Cardiac septum (tissue), 1 donor: ENCODE measurements at places on chromosomes 4 and X. TPM values are rescaled to one million over a fixed set of nuclear protein-coding genes. Genes with fewer than 3 reads are reported as not detected.

The FGFBP2 gene
- 2.6 TPM for total RNA-seq

- DNase-seq: no peak
These were observed 123.2 kb upstream of the SCML1 start for GRCh38 chrX:17613979-17614588.

DNA sequence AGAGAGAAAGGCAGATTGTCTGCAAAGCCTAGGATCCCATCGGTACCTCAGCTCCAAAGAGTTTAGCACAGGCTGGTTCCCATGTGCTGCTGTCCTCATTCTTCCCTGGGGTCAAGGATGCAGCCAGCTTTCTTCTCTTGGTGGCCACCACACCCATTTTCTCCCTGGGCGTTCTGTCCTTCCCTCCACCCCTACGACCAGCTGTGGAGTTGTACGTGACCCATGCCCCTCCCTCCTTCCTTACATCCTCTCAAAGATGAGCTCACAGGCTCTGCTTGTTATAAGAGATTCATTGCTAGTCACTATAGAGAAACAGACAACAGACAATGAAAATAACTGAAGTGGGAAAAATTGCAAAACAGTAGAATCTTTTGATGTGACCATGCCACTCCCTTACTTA, 74.0 kb upstream of the KLF3 start:
- no peak for DNase-seq

DNA sequence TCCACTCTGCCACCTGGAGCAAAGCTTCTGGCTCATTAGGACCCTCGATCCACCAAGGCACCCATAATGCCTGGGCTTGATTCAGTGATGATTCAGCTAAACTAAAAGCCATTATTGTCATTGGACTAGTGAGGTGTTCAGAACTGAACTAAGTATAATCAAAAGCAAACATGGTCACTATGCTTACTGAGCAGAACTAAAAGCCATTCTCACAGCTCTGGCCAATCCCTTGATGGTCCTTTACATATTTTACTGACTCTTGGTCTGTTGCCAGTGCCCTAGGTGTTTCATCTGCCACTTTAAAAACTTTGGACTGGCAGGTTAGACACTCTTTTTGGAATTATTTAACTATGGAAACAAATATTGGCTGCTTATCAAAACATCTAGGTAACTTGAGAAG, 703.5 kb downstream of the FAT4 start:
- no peak for DNase-seq

The DIPK2B gene
- 14.0 TPM for total RNA-seq

GRCh38 chr4:80767944-80768343, 262.6 kb upstream of the BMP3 start:
- no peak for DNase-seq

The LIN54 gene
- total RNA-seq: 7.4 TPM

The PCDH19 gene
- total RNA-seq: 0.54 TPM

GRCh38 chr4:31071508-31072486, 351.6 kb downstream of the PCDH7 start:
- DNase-seq: no peak

GRCh38 chr4:120844528-120844921, 78.0 kb downstream of the PRDM5 start:
- no peak for DNase-seq

The IGSF1 gene
- total RNA-seq: 16.3 TPM

GRCh38 chr4:132114885-132115284, 1034.2 kb upstream of the PCDH10 start:
- DNase-seq: no peak

The RIBC1 gene
- 0.81 TPM for total RNA-seq

DNA sequence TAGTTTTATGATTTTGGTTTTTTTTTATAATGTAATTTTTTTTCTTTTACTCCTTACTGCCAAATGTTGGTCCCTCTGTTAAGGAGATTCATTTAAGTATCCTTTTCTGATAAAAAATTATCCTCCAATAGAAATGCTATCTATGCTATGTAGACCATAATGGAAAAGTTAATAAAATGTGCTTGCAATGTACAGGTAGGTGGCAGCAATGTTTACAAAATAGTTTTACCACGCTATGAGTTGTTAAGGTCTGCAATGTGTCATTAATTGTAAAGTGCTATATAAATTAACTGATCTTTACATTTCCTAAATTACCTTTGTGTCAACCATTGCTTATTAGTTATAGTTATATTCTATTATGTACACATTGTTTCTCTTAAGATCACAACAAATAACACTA, 3.8 kb upstream of the CENPC start:
- no peak for DNase-seq

The GLRA2 gene
- not detected for total RNA-seq

- no peak for DNase-seq
These were observed 3.4 kb upstream of the PCDH7 start for GRCh38 chr4:30716681-30717207.

- no peak for DNase-seq
These were observed 117.5 kb downstream of the TSPAN7 start for GRCh38 chrX:38678821-38679220.

DNA sequence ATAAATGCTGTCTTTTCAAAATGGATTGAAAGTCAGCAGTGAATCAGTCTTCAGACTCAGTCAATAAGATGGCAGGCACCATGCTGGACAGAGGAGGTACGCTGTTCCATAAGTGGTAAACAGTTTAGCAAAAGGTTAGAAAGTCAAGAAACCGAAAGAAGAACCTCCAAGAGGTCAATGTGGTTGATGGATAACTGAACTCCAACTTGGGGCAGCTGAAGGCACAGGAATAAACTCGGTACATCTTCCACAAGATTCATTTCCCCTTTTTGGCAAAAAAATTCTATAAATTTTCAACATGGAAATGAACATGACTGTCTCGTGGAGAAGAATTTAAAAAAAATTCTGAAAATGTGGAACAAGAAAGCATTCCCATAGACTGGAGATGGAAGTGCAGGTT, 18.4 kb upstream of the SEL1L3 start:
- no peak for DNase-seq
